ENCODE measurements at places on chromosomes 13 and 19. TPM values are rescaled to one million over a fixed set of nuclear protein-coding genes. Genes with fewer than 3 reads are reported as not detected.

ZNF208 gene
- polyA plus RNA-seq, result not detected

FFAR2 gene
- polyA plus RNA-seq, result not detected

LGALS7 gene
- polyA plus RNA-seq, result not detected

LAMP1 gene
- 111 TPM for polyA plus RNA-seq

SERPINE3 gene
- polyA plus RNA-seq, result not detected

TIMM44 gene
- polyA plus RNA-seq, result 28.6 TPM

ZNF730 gene
- polyA plus RNA-seq, result 0.44 TPM

TRAPPC2B gene
- polyA plus RNA-seq, result 33.0 TPM

C5AR2 gene
- polyA plus RNA-seq, result 0.03 TPM

PCSK4 gene
- 0.43 TPM for polyA plus RNA-seq

OR4F17 gene
- not detected for polyA plus RNA-seq

CEACAM19 gene
- polyA plus RNA-seq, result 1.3 TPM

USHBP1 gene
- polyA plus RNA-seq, result not detected

LILRA2 gene
- not detected for polyA plus RNA-seq

NLRP9 gene
- polyA plus RNA-seq, result not detected

NDUFS7 gene
- 177 TPM for polyA plus RNA-seq

SOX1 gene
- not detected for polyA plus RNA-seq

PRR20E gene
- not detected for polyA plus RNA-seq

SRRM5 gene
- polyA plus RNA-seq, result not detected

ZNF845 gene
- 3.1 TPM for polyA plus RNA-seq

GAS6 gene
- 865 TPM for polyA plus RNA-seq

PABPC3 gene
- polyA plus RNA-seq, result 0.20 TPM

DPF1 gene
- 1.5 TPM for polyA plus RNA-seq

ZNF358 gene
- polyA plus RNA-seq, result 11.4 TPM

PLK5 gene
- not detected for polyA plus RNA-seq

LENG9 gene
- 0.41 TPM for polyA plus RNA-seq

ZNF773 gene
- 18.6 TPM for polyA plus RNA-seq

ZNF490 gene
- polyA plus RNA-seq, result 2.6 TPM

AMER2 gene
- polyA plus RNA-seq, result not detected

ADGRL1 gene
- polyA plus RNA-seq, result 1.0 TPM

DLL3 gene
- 1.2 TPM for polyA plus RNA-seq

KANK2 gene
- polyA plus RNA-seq, result 77.1 TPM

LILRB1 gene
- polyA plus RNA-seq, result 0.06 TPM

KMT2B gene
- polyA plus RNA-seq, result 4.0 TPM

CDC16 gene
- 80.0 TPM for polyA plus RNA-seq

SIGLEC11 gene
- polyA plus RNA-seq, result not detected

LAIR1 gene
- not detected for polyA plus RNA-seq

TNFSF9 gene
- 0.29 TPM for polyA plus RNA-seq

CNMD gene
- polyA plus RNA-seq, result not detected
